CD4-positive, alpha-beta T cell treated with Interleukin-10 for 1 hour (primary cell): ENCODE measurements at places on chromosomes 11 and 22.

DNA sequence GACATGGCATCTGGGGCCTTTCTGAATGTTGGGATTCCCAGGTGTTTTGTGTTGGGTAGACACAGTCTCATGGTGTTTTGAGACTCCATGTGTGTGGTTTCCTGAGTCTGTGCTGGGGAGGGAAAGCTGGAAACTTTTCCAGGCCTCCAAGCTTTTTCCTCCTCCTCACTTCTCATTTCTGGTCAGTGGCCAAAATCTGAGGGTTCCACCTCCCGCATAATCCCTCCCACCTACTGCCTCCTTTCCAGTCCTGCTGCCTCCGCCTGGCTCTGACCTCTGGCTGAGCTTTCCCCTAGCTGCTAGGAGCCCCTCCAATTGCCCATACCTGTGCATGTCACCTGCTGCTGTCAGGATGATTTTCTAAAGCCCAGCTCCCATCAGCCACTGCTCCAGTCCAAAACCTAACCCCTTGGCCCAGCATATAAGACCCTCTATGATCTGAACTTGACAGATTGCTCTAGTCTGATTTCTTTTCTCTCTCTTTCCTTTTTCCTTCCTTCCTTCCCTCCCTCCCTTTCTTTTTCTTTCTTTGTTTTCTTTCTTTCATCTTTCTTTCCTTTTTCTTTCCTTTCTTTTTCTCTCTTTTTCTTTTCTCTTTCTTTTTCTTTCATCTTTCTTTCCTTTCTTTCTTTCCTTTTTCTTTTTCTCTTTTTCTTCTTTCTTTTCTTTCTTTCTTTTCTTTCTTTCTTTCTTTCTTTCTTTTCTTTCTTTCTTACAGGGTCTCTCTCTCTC, 51.4 kb upstream of the NECTIN1 start:
- no peak for DNase-seq

GRCh38 chr11:11265320-11265719, 87.7 kb downstream of the CSNK2A3 start:
- no peak for DNase-seq

DNA sequence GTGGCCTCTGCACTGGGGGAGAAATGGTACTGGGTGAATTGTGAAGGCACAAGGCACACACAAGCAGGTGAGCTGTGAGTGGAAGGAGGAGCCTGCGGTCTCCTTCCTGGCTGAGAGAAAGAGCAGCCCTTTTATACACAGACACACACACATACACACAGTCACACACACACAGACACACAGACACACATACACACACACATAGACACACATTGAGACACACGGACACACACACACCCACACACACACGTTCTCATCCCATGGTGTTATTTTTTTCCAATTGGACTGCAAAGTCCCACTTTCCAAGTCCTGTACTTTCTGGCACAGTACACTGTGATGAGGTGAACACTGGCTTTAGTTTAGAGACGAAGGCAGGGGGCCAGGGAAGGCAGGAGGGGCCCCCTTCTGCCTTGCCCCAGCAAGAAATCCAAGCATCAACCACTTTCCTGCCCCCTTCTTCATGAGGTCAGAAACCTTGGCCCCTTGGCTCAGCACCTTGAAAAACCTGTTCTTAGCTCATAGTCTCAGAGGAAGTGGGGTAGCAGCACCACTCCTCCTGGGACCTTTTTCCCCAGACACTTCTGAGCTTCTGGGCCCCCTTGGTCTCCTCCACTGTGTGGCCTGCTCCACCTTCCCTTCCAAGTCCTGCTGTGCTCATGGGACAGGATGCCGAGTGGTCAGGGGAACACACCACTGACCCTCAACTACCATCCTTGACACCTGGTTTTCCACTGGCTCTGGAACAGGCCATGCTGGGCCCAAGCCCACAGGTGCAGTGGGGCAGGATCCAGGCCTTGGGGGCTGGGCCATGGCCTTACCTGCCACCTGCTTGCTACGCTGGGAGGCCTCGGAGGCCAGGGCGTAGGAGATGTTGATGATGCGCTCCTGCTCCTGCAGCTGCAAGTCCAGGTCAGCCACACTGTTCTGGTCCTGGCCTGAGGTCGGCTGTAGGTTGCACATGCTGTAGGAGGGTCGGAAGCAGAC, 43.8 kb downstream of the C11orf58 start:
- DNase-seq: no peak

- DNase-seq: no peak
Observed at GRCh38 chr11:71198141-71198822, 54.1 kb downstream of the SHANK2 start.

DNA sequence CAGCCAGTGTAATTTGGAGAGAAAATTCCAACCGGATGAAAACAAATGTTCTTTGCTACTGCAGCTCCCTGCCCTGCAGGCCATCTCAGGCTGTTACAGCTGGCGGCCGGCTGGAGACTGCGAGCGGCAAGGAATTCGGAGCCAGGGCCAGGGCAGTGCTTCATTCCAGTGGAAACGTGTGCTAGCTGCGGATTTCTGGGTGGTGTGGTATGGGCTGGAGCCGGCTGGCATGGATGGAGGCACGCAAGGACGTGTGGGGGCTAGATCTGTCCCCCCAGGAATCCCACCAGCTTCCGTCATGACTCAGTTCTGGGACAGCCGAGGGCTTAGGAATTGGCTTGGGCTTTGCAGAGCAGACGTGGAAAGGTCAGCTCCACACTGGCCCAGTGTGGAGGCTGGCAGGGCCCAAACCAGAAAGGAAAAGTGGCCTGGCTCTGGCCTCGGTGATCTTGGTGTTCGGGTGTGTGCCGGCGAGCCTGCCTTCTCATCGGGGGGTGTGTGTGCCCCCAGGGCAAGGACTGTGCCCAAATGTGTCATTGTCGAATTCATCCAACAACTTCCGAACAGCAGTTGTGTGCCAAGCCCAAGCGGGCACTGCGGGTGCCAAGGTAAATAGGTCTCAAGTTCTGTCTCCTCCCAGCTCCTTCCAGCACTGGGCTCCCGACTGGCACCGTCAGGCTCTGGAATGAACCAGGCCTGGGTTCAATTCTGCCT, 48.1 kb upstream of the SHISAL1 start:
- DNase-seq: no peak

GRCh38 chr11:73761403-73761945, 600 bp upstream of the RAB6A start:
- DNase-seq: no peak

- DNase-seq: no peak
Observed at GRCh38 chr22:47372111-47372581, 609.7 kb downstream of the TBC1D22A start.

DNA sequence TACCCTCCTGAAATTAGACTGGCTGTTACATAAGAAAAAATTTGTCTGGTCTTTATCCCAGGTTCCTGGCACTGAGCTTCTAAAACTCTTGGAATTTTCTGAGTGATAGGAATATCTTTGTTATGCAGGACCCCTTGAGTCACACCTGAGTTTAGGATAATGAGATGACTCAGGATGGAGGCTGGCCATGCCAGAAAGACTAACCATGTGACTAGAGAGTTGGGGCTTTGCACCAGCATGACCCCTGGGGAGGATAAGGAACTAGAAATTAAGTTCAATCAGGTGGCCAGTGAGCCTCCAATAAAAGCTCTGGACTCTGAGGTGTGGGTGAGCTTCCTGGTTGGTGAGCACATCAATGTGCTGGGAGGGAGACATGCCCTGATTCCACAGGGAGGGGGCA, 88.1 kb downstream of the XRRA1 start:
- DNase-seq: no peak

- DNase-seq: peak; percentile 60
Observed at GRCh38 chr22:36332623-36333332, 55.0 kb downstream of the MYH9 start.

DNA sequence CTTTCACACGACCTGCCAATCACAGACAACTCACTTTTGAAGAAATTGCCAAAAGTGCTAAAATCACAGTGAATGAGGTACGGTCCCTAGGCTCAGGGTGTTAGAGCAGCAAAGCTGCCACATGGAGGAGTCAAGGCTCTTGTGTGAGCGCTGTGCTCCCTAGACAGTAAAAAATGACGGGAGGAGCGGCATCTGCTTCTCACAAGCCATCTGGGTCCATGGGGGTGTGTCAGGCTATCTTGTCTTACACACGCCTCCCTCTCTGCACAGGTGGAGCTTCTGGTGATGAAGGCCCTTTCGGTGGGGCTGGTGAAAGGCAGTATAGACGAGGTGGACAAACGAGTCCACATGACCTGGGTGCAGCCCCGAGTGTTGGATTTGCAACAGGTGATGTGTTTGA, 14.8 kb downstream of the PSMD13 start:
- DNase-seq: no peak

DNA sequence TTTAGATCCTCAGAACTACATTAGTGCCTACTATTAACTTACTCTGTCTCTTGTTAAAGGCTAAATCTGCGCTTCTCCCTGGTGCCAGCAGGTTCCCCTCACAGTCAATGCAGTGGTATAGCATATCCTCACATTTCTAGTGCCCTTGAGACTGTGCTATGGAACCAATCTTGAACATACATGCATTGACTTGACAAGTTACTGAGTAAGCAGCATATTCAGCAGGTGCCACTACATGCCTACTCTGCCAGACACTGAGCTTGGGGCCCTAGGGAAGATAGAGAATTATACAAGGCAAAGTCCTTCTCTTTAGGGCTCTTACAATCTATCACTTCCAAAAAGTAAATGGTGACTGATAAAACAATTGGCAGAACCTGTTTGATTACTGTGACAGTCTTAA, 3.2 kb downstream of the FUT4 start:
- DNase-seq: no peak

GRCh38 chr11:131278472-131278871, 91.9 kb upstream of the NTM start:
- DNase-seq: no peak

GRCh38 chr22:33922349-33922681, 2.0 kb upstream of the LARGE1 start:
- no peak for DNase-seq

DNA sequence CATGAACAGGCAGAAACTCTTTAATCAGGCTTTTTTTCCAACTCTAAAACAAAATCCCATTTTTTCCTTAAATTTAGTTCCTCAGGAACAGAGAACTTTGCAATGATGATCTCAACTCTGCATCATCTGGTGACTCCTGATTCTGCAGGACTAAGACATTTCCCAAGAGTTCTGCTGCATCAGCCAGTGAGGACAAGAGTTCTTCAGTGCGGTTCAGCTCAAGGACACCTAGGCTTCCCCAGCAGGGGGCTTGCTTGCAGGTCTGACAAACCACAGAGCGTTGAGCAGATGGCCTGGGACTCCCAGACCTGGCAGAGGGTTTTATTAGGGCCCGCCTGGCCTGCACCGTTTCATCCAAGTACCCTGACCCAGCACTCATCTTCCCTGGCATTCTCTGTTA, 6.4 kb downstream of the CDCA5 start:
- no peak for DNase-seq

- no peak for DNase-seq
Observed at GRCh38 chr11:68692871-68693483, 8.6 kb downstream of the GAL start.

DNA sequence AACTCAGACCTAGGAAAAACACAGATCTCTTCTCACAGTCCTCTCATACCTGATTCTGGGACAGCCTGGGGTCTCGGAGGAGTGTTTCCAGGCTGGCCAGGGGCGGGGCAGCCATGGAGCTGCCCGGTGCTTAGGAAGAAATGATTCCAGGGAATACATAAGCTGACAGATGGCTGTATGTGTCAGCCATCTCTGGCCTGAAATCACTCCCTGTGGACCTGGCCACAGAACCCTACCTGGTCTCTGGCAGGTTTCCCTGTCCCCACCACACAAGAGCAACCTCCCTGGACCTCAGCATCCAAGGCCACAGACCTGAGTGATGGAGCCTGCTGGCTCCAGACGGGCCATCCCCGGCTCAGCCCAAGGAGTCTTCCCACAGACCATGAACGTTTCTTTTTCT, 10.0 kb downstream of the GGA1 start:
- no peak for DNase-seq

- DNase-seq: no peak
Observed at GRCh38 chr11:121341609-121342008, 49.0 kb downstream of the SC5D start.
